ENCODE measurements at places on chromosomes 5 and 9. TPM values are rescaled to one million over a fixed set of nuclear protein-coding genes. Genes with fewer than 3 reads are reported as not detected.

GRCh38 chr5:173256800-173257199 lies 21.8 kb upstream of the NKX2-5 start:
- ATAC-seq, result no peak

GRCh38 chr5:134394932-134395331 lies 16.7 kb downstream of the CDKN2AIPNL start:
- ATAC-seq, result no peak

GRCh38 chr9:122656378-122656777 lies 1.0 kb downstream of the OR1B1 start:
- ATAC-seq, result no peak

DNA sequence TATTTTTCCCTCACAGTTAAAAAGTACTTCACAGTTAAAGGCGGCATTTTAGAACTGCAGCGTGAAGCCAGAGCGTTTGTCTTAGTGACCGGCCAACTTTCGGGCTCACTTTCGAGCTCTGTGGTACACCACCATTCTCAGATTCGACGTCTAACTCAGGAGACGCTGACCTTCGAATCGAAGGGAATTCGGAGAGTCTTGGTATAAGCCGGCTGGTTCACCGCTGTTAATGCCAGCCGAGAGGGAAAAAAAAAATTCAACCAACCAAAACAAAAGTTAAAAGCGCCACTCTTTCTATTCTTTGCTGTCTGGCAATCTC lies 544 bp upstream of the SNX24 start:
- ATAC-seq, result peak; percentile 1

DNA sequence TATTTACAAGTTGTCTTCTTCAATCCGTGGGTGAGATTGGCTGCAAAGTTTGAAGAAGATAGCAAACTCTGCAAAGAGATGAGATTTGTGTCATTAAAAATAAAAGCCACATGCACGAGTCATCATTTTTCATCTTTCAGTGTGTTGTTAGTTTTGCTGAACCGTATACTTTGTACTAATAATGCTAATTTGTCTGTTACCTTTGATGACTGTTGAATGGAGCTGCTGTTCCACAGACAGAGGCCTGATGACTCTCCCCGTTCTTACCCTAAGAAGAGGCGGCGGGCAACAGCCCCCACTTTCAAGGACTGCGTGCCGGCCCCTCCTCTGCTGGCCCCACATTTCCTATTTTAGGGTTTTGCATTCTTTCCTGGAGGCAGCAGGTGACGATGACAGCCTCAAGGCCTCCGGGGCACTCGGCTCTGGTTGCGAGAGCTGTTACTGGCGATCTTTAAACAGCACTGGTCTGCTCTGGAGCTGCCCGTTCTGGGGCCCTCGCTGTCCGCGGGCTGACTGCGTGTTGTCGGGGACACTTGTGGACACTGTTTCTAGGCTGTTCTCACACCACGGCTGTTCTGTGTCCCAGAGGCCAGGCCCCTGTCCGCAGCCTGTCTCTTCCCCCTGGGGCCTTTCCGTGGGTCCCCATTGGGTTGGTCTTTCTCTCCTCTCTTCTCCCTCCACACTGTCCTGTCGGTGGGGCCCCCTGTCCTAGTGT lies 35.1 kb downstream of the NDUFS6 start:
- ATAC-seq, result no peak

DNA sequence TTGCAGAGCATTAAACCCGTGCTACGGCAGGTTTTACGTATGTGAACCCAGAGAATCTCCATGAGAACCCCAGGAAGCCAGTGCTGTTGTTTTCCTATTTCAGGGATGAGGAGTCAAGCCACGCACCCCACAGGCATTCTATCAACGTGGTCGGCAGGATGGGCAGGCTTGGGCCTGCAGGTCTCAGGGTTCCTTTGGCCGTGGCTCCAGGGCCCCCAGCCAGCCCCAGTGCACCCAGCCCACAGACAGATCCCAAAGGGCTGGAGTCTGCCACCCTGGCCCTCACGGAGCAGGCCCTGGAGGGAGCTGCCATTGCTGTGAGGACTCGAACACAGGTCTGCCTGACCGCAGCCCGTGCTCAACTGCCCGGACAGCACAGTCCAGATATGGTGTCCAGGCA lies 77.1 kb upstream of the STXBP1 start:
- ATAC-seq, result no peak

PCDHB16 gene
- total RNA-seq, result 5.2 TPM

DNA sequence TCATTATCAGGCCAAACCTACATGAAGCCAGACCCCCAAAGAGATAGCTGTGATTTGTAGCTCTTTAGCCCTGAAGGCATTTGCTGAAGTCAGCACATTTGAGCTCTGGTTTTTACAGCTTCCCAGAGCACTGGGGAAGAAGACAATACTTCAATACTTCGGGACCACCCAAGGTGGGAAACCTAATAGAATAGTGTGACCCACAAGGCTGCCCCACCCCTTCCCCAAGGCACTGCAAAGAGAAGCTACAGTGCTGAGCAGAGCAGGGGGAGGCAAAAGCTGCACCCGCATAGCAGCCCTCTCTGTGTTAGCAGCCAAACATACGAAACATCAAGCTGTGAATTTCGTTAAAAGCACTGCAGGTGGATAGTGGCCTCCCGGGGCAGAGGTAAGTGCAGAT lies 87.3 kb downstream of the HSD17B3 start:
- ATAC-seq, result no peak

CCDC180 gene
- 2.6 TPM for total RNA-seq

GRCh38 chr9:127264462-127265219 lies at the start of gene GARNL3:
Gene GARNL3 (plus strand): TSS chr9:127264774. CDS start chr9:127264878, 104 bp downstream.
- ATAC-seq, result no peak

GRCh38 chr5:1498623-1499416 lies 24.9 kb downstream of the LPCAT1 start:
- no peak for ATAC-seq

DNA sequence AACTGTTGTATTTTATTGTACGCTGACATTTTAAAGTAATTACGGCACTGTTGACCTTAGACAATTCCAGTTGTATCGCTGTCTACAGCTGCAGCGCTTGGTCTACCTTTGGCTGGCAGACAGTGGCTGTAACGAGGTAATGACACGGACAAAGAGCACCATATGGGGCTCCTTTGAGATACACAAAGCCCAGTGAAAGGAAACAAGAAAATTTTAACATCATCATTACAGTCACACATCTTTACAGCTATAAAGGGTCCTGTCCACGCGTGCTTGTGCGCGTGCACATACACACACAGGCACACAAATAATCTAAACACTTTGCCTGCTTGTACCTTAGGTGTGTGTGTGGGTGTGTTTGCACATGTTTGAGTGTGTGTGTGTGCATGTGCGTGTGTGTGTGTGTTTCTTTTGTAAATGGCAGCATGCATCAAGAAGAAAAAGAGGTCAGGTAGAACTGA lies 946.0 kb downstream of the NR2F1-AS1 start:
- no peak for ATAC-seq

SLC1A3 gene
- 24.6 TPM for total RNA-seq

SPINK4 gene
- not detected for total RNA-seq

EXOSC2 gene
- 26.6 TPM for total RNA-seq

GRCh38 chr5:73314395-73315257 lies 134.0 kb downstream of the FOXD1 start:
- no peak for ATAC-seq

Measured in gastroesophageal sphincter (tissue), 4 donors.